ENCODE measurements at places on chromosomes 5 and 9.

GRCh38 chr5:148791334-148791667 lies 35.1 kb upstream of the ADRB2 start:
- no peak for DNase-seq

DNA sequence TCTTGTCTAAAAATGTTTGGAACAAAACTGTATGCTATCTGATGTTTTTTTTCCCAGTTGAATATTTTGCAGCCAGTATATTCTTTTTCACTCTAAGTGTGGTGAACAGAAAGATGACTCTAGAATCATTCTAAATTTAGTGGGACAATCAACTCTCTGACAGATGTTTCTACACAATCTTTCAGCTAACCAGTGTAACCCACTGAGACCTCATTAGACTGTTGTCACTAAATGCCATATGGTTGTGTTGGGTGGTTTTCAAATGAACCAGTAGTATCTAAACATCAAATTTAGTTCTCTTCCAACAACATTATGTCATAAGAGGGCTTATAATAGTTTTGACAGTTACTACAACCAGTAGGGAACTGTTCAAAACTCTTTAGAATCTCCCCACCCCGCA lies 129.6 kb upstream of the PRLR start:
- DNase-seq, result no peak

DNA sequence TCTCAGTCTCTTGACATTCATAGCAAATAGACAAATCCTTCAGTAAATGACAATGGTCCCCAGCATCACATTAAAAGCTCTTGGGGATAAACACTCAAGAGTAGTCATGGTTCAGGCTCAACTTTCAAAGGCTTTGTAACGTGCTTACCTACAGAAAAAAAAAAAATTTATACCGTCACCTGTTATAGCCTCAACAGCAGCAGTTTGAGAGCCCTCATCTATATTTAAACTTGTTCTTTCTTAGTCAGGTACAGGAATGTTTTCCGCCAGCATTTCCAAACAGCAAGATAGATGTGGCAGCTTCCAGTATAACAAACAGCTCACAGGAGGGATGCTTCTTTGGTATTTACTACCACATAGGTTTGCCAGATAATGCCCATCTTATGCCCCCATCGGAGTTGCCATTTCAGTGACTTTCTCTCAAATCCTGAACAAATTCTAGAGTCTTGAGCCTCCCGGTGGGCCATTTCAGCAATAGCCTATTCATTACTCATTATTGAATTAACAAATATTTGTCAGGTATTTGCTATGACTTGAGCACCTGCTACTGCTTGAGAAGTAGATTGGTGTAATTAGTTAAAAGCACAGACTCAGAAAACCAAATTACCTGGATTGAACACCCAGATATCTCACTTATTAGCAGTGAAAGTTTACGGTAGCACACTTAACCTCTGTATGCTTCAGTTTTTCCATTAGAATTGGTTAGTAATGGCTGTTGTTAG lies 470.0 kb downstream of the EBF1 start:
- DNase-seq, result no peak

GRCh38 chr9:104882086-104882485 lies 45.9 kb downstream of the ABCA1 start:
- no peak for DNase-seq

GRCh38 chr9:113361304-113362018 lies 12.1 kb downstream of the BSPRY start:
- no peak for DNase-seq

GRCh38 chr5:124706729-124707361 lies 39.6 kb downstream of the ZNF608 start:
- no peak for DNase-seq

DNA sequence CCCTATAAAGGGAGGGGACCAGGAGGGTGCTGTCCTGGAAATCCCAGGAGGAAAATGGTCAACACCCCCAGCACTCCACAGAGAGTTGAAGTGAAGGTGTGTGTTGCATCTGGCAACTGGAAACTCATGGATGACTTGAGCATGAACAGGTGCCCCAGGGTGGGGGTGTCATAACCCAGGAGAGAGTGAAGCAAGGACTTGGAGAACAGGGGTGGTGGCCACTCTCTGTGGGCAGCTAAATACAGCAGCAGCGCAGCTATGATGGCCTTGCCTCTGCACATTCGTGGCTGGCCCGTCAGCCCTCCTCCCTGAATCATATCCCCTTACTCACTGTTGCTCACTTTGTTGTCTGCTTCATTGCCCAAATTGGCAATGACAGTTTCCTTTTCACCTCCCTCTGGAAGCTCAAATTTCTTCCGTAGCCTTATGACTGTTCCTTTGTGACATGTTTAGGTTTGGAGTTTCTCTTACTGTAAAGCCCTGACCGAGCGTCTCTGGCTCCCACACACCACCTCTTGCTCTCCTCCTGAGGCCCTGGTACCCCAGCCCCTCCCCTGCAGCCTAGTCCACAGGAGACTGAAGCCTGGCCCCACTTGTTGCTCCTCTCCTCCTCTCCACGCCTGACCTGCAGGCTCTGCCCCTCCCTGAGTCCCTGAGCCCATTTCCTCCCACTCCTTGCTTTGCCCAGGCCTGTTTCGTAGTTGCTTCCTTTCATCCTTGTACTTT lies 185.8 kb downstream of the CD180 start:
- no peak for DNase-seq

DNA sequence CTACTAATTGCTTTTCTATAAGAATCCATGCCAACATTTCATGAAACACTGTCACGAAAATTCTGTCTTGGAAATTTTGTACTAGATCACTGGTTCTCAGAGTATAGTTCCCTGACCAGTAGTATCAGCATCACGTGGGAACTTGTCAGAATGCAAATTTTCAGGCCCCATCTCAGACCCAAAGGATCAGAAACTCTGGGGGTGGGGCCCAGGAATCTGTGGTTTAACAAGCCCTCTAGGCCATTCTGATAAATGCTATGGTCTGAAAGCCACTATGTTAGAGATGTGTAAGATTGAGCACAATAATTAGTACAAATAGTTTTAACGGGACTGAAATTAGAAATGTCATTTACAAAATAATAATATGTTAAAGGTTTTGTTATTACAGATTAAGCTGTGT lies 615.7 kb upstream of the ARRDC3 start:
- DNase-seq, result no peak

DNA sequence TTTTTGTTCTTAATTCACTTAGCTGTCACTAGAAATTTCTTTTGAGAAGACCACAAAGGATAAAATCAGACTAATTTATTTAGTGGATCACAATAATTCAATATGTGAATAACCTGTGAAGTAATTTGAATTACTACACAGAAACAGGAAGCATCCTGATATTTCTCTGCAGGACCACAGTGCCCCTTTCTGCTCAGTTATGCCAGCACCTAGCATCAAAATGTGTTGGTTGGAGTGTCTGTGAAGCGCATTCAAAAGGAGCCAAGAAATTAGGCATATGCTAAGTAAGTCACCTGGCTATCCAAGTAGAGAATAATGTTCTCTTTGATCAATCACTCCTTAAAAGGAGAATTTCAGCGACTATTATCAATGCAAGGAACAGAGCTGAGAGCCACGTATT lies 187.5 kb downstream of the SLC12A2 start:
- DNase-seq, result no peak

GRCh38 chr5:147290261-147290660 lies 55.4 kb downstream of the STK32A start:
- no peak for DNase-seq

- no peak for DNase-seq
Measured at GRCh38 chr5:172830275-172830799, 3.7 kb upstream of the ERGIC1 start.

- no peak for DNase-seq
Measured at GRCh38 chr5:113163328-113163727, 186.7 kb downstream of the DCP2 start.

GRCh38 chr5:18113721-18114120 lies 479.5 kb downstream of the TAF11L14 start:
- no peak for DNase-seq

- peak; percentile 68 for DNase-seq
Measured at GRCh38 chr9:113150670-113151611, at the start of gene SLC31A2. SLC31A2 (plus strand) TSS chr9:113151007; CDS start chr9:113151075, 68 bp downstream.

- no peak for DNase-seq
Measured at GRCh38 chr9:9612270-9612669, 1000.5 kb downstream of the PTPRD start.

- no peak for DNase-seq
Measured at GRCh38 chr5:31733371-31733770, 94.4 kb downstream of the PDZD2 start.

DNA sequence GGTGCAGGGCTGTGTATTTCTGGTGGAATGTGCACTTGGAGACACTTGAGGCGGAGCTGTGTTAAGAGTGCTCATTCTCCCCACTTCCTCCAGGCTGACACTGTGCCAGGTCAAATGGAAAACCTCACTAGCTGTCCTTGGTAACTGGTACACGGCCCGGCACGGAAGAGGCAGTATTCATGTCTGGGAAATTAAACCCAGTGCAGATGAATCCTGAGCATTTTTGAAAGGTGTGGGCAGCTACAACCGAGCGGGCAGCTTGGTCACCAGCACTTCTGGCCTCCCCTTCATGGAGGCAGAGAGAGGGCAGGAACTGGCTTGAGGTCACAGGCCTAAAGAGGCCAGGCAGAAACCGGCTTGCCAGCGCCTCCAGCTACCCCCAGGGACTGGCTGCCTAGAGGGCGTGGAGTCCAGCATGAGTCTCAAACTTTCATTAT lies 1.6 kb downstream of the CLPTM1L start:
- no peak for DNase-seq

DNA sequence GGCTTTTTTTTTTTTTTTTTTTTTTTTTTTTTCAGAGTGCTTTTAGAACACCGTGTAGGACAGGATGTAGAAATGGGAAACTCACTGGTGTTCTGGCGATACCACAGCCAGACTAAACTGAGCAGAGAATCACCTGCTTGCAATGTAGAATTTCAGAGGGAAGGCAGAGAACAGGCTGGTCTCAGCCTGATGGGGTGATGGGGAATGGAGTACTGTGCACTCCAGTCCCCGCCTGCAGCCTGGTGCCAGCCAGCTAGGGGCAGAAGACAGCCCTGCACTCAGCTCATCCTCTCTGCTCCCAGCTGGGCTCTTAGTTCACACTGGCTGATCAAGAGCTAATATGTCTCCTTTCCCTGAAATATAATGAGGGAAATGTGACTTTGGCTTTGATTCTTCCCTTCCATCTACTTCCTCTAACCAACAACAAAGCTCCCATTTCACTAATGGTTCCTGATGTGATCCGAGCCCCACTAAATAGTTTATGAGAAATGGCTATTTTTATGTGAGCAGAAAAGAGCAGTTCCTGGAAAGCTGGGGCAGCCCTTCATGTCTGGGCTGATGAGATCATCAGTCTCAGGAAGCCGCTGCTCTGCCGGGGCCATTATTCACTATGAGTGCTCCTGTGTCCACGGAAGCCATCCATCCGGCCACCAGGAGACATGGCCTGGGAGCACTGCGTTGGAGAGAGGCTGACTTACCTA lies 209.7 kb downstream of the GADD45G start:
- DNase-seq, result no peak

DNA sequence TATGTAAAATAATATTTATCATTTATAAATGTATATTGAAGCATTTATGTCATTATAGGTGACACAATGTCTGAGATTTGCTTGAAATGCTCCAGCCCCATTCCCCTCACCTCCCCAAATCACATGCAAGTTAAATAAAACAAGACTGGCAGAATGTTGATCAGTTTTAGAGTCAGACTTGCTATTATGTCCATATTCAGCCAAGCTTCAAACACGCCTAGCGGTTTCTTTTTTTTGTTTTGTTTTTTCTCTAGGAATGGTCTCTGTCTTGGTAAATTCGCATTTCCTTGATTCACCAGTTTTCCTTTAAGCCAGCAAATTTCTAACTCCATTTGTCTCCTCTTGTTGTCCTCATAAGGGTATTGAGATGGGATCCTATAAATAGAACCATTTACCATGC lies 153.0 kb upstream of the HMHB1 start:
- DNase-seq, result no peak

DNA sequence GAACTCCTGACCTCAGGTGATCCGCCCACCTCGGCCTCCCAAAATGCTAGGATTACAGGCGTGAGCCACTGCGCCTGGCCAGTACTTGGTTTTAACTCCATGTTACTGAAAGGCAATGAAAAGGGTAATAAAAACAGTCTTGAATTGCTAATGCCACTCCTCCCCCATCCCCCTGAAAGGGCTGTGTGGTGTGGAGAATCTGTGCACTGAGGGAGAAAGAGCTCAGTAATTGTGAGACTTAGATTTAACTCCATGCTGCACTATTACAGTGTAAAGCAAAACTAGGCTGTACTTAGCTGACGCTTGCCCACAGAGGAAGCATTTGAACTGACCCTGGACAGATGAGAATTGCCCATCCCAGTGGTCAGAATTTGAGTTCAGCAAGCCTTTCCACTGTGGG lies 1662.4 kb upstream of the ACO1 start:
- no peak for DNase-seq

- no peak for DNase-seq
Measured at GRCh38 chr5:173464813-173465212, 136.6 kb upstream of the STC2 start.

- DNase-seq, result no peak
Measured at GRCh38 chr9:109270971-109271925, 49.6 kb downstream of the EPB41L4B start.

GRCh38 chr5:53110156-53110555 lies 599 bp upstream of the MOCS2 start:
- no peak for DNase-seq

DNA sequence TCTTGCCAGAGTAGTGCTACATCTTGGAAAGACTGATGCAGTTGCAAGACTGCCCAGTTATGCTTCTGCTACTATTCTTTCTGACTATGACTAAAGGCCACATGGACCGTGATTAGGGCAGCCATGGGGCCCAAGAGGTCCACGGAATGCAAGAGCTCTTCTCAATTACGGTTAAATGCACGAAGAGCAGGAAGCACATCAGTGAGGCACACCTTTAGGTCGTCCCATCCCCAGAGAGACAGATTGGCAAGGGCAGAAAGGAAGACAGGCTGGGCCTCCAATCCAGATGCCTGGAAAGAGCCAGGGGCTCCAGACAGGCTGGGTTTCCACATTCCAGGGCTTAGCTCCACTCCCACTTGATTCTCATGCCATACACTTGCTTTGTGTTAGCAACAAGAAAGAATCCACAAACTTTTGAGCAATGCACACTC lies 132.3 kb upstream of the SLIT3 start:
- DNase-seq, result no peak

GRCh38 chr9:12185856-12186255 lies 507.3 kb upstream of the TYRP1 start:
- DNase-seq, result no peak

DNA sequence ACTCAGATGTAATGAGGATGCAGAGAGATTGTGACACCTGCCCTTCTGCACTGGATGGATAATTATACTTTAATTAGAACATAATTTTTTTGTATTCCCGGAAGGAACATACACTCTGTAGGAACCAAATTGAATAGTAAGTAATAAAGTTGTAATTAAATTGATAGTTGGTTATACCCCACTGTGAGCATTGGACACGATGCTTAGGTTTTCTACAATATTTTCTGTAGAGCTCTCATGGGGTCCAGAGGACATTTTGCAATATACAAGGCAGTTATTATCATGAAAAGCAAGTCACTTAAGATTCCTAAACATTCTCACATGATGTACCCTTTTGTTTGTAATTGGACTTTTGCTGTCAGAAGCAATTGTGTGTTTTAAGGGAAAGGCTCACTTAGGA lies 63.4 kb downstream of the DIRAS2 start:
- DNase-seq, result no peak

All from activated CD8-positive, alpha-beta memory T cell treated with anti-CD3 and anti-CD28 coated beads for 4 hours (primary cell).